Caki2 (cell line): ENCODE measurements at places on chromosomes 1 and 21. TPM values are rescaled to one million over a fixed set of nuclear protein-coding genes. Genes with fewer than 3 reads are reported as not detected.

AXDND1 gene
- 2.0 TPM in 1 of 2 replicates, not detected in the other for total RNA-seq

ZFP69B gene
- total RNA-seq = 1.1 and 2.3 TPM in 2 replicates

PRMT6 gene
- 20.3 and 27.0 TPM in 2 replicates for total RNA-seq

S100A1 gene
- not detected in 2 replicates for total RNA-seq

CFAP57 gene
- 0.06 and 2.1 TPM in 2 replicates for total RNA-seq
